Breast epithelium (tissue), 4 donors: ENCODE measurements at places on chromosomes 12 and 14.

GRCh38 chr12:47219243-47219642 is 139.5 kb upstream of the AMIGO2 start:
- DNase-seq: no peak

DNA sequence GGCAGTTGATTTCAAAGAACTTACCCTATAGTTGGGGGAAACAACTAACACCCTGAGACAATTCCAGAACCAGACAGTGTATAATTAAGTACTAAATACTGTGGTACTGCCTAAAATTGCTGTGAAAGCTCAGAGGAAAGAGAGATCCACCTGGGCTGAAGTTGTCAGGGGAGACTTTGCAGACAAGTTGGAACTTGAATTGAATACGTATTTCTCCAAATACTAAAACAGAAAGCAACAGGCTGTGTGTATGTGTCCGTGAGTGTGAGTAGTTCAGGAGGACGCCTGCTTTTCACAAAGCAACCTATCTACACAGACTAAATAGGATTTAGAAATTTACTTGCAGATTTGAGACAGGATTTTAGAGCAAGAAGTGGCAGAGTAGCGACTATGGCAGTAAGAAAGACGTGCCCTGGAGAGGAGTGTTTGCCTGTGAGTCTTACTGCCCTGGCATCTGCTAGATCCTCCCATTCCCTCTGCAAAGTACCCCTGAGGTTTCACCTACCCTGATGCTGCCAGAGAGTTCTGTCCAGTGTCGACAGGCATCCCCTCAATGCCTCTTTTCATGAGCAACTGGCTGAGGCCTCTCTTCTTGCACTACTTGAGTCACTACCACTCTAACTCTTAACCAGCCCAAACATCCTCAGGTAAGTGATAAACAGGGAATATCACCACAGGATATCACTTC is 37.4 kb upstream of the BMP4 start:
- no peak for DNase-seq

GRCh38 chr12:56528846-56529245 is 7.2 kb downstream of the RBMS2 start:
- no peak for DNase-seq

- DNase-seq: peak; percentile 45
These were observed 21.0 kb downstream of the ASPG start for GRCh38 chr14:104106471-104106991.

DNA sequence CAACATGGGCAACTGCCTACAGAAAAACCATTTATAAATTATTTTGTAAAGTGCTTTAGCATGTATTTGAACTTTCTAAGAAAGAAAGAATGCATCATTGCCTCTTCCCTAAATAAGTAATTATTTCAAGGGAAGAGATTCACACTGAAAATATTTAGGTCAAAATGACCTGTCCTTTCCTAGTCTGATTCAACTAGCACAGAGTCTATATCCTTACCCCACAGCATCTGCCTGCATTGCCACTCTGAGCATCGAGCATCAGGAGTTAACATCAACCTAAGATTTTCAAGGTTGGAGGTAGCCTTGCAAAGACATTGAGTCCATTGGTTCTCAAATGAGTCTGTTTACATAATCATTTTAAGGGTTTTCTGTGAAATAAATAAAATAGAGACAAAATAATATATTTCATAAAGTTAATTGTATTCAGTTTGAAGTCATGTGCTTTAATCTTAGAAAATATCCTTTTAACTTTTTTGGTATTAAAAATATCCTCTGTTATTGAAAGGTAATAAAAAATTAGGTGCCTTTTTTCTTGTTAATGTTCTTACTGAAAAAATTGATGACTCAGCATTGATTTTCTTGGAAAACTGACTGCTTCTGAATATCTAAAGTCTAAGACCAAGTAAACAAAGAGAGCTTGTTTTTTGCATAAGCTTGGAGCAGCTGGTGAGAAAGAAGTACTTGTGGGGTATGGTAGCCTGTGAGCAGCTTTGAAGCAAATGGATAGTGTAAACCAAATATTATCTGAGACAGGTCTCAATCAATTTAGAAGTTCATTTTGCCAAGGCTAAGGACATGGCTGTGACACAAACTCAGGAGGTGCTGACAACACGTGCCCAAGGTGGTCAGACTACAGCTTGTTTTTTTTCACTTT is 269.0 kb upstream of the CLEC14A start:
- DNase-seq: no peak

DNA sequence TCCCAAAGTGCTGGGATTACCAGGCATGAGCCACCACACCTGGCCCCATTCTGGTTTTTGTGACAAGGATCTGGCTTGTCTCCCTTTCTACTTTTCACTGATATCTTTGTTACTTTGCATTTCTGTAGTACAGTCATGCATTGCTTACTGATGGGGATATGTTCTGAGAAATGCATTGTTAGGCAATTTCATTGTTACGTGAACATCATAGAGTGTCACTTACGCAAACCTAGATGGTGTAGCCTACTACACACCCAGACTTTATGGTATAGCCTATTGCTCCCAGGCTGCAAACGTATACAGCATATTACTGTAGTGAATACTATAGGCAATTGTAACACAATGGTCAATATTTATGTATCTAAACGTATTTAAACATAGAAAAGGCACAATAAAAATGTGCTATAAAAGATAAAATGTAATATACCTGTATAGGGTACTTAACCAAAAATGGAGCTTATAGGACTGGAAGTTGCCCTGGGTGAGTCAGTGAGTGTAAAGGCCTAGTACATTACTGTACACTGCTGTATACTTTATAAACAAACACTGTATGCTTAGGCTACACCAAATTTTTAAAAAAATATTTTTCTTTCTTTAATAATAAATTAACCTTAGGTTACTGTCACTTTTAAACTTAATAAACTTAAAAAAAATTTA is 16.0 kb downstream of the MRPL42 start:
- no peak for DNase-seq

- DNase-seq: peak; percentile 47
These were observed 18.4 kb downstream of the OLR1 start for GRCh38 chr12:10153271-10154144.
